DMS79 treated with DMSO at 0.1 percent for 48 hours (cell line): ENCODE measurements at places on chromosomes 16 and 17.
A peak's percentile ranks its signal among the peaks of the same experiment; 100 is the strongest.

DNA sequence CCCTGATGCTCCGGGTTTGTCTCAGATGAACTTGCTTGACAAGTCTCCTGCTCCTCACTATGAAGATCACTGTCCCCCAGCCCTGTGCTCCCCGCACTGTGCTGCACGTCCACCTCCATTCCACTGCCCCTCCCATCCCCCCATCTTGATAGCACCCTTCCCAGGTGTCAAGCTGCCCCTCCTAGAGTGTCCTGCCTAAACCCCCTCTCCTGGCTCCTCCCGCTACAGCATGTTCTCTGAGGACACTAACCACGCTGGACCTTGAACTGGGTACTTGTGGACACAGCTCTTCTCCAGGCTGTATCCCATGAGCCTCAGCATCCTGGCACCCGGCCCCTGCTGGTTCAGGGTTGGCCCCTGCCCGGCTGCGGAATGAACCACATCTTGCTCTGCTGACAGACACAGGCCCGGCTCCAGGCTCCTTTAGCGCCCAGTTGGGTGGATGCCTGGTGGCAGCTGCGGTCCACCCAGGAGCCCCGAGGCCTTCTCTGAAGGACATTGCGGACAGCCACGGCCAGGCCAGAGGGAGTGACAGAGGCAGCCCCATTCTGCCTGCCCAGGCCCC lies 18.5 kb downstream of the DEXI start:
- DNase-seq: no peak

DNA sequence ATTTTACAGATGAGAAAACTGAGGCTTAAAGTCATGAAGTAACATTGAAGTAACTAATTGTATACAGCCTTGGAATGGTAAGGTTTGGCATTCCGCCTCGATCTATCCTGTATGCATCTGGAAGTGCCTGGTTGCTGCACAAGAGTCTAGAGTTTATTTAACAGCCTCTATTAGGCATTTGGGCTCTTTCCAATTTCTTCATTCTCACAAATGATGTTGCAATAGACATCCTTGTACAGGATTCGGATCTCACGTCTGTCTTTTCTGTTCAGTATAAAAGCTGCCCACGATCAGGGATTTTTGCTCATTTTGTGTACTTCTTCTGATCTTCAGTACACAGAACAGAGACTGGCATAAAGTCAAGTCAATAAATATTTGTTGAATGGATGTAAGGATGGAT lies 100.5 kb downstream of the AIPL1 start:
- DNase-seq: no peak

DNA sequence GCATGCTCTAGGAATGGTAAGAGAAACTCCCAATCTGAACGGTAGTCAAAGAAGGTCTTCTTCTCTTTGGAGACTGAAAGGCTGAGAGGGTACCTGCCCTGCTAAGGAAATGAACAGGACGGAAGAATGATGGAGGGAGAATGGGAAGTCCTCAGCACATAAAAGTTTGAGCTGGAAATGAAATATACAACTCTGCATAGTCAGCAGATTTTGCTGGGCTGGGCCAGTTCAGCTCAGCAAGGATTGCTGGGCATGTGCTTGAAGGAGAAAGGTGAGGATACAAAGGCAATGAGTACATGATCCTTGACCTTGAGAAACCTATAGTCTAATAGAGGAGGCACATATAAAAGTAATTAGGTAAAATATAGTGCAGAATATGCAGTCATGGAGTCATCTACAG lies 669.3 kb downstream of the MAF start:
- DNase-seq: no peak

- peak; percentile 23 for DNase-seq
Observed at GRCh38 chr16:30142672-30143346, 19.8 kb upstream of the MAPK3 start.

- DNase-seq: no peak
Observed at GRCh38 chr17:44187131-44187899, 543 bp downstream of the TMUB2 start.

GRCh38 chr17:31877341-31877740 lies 18.3 kb upstream of the COPRS start:
- DNase-seq: no peak

GRCh38 chr17:68539548-68540467 lies 27.6 kb downstream of the PRKAR1A start:
- no peak for DNase-seq

GRCh38 chr16:51409001-51409675 lies 258.1 kb upstream of the SALL1 start:
- no peak for DNase-seq

DNA sequence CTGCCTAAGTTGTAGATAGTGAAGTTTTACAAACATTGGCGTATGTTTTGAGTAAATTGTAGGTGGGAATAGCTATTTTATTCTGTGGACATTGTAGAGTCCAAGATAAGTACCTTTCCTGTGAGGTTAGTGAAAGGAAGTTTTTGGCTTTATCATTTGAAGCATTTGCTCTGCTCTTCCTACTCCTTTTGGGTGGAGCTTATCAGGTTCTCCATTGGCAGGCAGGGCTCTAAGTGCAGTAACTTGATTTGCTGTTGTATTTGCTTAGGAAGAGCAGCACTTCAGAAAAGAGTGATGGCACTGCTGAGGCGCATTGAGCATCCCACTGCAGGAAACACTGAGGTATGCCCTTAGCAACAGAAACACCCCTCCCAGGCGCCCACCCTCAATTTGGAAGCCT lies 70.1 kb downstream of the OMG start:
- DNase-seq: no peak

- no peak for DNase-seq
Observed at GRCh38 chr17:68305142-68305541, 13.8 kb downstream of the ARSG start.

- no peak for DNase-seq
Observed at GRCh38 chr16:79150151-79150550, 450.4 kb downstream of the MAF start.

- DNase-seq: no peak
Observed at GRCh38 chr17:56979091-56979480, 1.2 kb downstream of the SCPEP1 start.

DNA sequence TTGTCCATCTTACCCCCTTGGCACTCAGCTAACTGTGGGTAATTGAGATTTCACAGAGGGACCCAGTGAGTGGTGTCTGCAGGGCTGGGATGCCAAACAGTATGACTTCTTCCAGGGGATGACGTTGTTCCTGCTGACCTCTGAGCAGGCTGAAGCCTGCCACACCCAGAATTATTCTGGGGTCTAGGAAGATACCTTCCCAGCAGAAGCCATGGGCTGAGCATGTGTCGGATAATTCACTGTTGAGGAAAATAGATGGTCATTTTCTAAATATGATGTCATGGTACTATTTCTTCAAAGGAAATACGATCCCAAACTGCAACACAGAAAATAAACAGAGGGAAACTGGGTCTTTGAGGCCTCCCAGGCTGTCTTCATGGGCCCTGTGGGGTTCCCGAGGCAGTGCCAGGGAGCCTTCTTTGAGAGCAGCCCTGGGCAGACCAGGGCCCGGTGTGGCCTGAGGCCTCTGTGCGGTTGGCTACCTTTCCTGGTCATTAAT lies 17.4 kb downstream of the WNT9B start:
- DNase-seq: no peak

- DNase-seq: peak; percentile 43
Observed at GRCh38 chr16:85690469-85691064, 1.8 kb upstream of the GINS2 start.

DNA sequence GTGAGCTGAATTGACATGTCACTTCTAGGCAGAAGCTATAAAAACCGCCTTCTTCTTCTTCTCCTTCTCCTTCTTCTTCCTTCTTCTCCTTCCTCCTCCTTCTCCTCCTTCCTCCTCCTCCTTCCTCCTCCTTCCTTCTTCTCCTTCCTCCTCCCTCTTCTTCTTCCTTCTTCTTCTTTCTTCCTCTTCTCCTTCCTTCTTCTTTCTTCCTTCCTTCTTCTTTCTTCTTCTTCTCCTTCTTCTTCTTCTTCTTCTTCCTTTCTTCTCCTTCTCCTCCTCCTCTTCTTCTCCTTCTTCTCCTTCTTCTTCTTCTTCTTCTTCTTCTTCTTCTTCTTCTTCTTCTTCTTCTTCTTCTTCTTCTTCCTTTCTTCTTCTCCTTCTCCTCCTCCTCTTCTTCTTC lies 4.8 kb upstream of the FBXL19 start:
- no peak for DNase-seq
